COR-L47 (cell line): ENCODE measurements at places on chromosomes 4 and X.

DNA sequence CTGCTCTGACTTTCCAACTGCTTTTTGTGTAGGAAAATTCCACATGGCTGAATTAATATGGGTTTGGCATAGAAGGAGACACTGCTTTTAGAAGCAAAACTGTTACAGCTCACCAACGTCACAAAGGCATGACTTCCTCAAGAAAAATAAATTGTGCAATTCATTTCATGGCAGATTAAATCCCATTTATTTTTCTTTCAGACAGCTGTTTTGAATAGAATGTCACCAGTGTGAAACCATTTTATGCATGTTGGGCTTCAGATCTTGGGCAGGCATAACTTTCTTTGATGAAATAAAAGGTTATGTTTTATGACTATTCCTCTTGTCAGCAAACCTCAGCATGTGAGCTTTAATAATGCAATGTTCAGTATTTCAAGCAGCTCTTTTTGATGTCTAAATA lies 542.8 kb downstream of the GALNTL6 start:
- DNase-seq, result no peak

DNA sequence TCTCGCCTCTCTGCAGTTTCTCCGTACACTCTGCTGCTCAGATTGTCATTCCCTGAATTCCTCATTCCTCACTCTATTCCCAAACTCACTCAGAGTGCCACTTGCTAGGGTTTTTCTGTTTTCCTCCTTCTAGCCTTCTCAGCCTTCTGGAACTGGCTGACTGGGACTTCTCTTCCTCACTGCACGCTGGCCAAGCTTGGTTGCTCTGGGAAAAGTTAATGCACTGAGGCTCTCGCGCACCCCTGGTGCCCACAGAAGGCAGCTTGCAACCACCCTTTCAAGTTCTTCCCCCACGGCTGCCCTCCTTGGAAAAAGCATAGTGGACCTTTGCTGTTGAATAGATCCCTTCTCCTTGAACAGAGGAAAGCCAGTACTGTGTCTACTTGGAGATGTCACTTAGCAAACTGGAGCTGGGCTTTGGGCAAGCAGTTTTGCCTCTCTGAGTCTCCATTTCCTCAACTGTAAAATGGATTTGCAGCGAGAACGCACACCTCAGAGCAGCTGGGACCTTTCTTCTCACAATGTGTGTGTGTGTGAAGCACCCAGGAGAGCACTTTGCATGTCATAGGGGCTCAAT lies 6.0 kb upstream of the CCKAR start:
- DNase-seq, result no peak

DNA sequence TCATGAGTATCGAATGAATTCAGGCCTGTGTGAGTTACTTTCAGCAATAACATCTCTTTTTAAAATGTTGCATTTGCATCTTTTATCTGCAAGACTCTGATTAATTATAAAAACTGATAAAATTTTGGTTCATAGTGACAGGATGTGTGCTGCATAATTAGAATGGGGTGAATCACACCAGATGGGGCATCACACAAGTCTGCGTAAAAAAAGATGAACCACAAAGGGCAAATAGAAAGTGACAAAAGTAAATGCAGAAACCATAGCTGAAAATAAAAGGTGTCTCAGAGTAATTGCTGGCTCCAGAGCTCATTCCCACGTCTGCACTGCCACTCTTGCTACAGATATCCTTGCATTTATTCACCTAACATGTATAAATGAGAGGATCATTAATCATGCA lies 131.1 kb downstream of the HS3ST1 start:
- DNase-seq, result no peak

DNA sequence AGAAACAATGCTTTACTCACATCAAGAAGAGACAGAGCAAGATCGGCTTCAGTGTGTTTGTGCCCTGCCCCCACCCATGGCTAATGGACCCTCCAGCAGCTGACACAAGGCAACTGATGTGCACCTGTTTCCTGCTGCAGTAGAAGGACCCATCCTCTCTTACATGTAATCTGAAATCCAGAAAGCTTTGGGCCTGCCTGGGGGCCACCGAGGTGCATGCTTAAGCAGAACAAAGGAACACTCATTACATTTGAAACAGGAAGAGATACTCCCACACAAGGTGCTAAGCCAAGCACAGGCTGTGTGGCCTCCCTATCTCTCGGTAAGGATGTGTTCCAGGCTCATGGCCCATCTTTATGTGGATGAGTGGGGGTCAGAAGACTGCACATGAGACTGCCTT lies 338.0 kb downstream of the SPOCK3 start:
- DNase-seq, result no peak

- no peak for DNase-seq
These were observed 240.1 kb downstream of the FRAS1 start for GRCh38 chr4:78297116-78297800.

DNA sequence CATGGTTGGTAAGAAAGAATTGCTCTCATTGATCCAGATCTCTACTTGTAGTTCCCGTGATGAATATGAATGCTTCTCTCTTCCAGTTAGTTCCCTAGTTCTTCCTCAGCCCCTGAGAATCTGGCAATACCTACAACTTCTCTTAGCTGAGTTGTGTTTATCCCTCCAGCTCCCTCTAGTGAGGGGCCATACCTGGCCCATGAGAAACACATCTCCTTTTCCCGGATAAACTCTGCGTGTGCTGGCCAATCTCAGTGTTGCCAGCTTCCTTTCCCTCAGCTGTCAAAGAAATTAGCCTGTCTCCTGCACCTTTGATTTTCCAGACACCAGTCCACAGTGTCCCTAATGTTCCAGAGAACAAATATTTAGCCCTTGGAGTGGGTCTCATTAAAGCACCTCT lies 5.7 kb downstream of the CBLL2 start:
- DNase-seq, result no peak

GRCh38 chr4:78667764-78668163 lies 108.4 kb upstream of the BMP2K start:
- DNase-seq, result no peak

DNA sequence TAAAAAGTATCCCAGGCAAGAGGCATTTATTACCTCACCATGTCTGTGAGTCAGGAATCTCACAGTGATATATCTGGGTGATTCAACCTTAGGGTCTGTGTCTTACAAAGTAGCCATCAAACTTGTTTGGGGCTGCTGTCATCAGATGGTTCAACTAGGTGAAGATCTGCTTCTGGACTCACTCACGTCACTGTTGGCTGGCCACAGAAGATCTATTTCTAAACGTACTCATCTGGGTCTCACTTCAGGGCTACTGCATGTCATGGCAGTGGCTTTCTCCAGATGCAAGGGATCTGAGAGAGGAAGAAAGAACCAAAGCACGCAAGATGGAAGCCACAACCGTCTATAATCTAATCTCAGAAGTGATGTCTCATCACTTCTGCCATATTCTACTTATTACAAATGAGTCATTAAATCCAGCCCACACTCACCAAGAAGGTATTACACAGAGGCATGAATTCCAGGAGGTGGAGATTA lies 267.8 kb upstream of the ANKRD50 start:
- DNase-seq, result no peak

GRCh38 chr4:160810941-160811340 lies 1352.9 kb downstream of the FSTL5 start:
- DNase-seq, result no peak

- no peak for DNase-seq
These were observed 25.7 kb downstream of the CCKAR start for GRCh38 chr4:26464420-26465095.

DNA sequence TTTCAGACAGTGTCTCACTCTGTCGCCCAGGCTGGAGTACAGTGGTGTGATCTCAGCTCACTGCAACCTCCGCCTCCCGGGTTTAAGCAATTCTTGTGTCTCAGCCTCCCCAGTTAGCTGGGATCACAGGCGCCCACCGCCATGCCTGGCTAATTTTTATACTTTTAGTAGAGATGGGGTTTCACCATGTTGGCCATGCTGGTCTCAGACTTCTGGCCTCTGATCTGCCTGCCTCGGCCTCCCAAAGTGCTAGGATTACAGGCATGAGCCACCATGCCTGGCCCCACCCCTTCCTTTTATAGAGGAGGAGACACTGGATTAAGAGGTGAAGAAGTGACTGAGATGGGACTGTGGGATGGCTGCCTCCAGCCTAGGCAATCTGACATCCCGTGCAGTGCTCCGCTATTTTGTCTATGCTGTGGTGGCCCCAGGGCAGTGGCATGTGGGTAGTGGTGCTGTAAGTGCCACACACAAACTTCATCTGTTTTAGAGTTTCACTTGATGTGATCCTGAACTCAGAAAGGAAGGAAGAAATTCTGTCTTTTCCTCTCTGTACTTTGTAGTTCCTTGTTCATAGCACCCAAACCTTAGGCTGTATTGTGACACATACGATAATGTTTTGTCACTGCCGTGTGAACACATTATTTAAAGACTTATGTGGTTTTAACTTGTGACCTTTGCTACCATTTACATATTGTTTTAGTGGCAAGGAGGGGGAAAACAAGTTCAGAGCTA lies 48.9 kb downstream of the FNIP2 start:
- no peak for DNase-seq

DNA sequence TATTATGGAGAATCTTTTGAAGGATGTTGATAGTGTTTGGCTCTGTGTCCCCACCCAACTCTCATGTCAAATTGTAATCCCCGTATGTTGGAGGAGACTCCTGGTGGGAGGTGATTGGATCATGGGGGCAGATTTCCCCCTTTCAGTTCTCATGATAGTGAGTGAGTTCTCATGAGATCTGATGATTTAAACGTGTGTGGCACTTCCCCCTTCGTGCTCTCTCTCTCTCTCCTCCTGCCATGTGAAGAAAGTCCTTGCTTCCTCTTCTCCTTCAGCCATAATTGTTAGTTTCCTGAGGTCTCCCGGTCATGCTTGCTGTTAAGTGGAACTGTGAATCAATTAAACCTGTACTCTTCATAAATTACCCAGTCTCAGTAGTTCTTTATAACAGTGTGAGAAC lies 166.1 kb upstream of the NUDT6 start:
- no peak for DNase-seq
